HFFc6 (cell line): ENCODE measurements at places on chromosomes 3 and 15. TPM values are rescaled to one million over a fixed set of nuclear protein-coding genes. Genes with fewer than 3 reads are reported as not detected.

PLSCR4 gene
- total RNA-seq = 8.4 to 10.9 TPM (median 10.1 TPM) in 3 replicates

DNA sequence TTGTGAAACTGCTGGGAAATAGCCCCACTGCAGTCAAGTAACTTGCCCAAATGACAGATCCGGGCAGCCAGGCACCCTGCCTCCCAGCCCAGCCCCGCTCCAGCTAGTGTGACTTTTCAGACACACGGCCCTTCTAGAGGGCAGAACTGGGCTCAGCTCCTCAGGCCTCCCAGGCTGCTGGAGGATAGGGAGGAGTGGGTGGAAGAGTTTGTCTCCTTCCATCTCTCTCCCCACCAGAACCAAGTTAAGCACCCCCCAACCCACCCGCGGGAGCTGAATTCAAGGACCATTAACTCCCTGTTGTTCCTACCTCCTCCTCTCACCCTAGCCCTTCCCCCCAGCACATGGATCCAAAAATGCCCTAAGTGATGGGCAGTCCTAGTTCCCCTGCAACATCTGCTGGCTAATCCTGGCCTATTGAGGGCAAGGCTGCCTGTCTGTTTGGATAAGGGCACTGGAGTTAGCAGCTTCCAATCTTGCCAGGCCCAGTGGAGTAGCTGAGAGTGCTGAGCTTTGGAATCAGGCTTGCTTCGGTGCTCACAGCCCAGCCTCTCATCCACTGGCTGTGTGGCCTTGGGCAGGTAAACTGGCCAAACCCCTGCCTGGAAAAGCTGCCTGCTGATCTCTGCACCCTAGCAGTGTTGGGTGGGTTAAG lies 3.1 kb downstream of the CCDC33 start:
- no peak for DNase-seq

- no peak for DNase-seq
Measured at GRCh38 chr15:58526647-58527192, 94.9 kb downstream of the LIPC start.

- no peak for DNase-seq
Measured at GRCh38 chr3:40511031-40511718, 5.3 kb downstream of the ZNF620 start.

DNA sequence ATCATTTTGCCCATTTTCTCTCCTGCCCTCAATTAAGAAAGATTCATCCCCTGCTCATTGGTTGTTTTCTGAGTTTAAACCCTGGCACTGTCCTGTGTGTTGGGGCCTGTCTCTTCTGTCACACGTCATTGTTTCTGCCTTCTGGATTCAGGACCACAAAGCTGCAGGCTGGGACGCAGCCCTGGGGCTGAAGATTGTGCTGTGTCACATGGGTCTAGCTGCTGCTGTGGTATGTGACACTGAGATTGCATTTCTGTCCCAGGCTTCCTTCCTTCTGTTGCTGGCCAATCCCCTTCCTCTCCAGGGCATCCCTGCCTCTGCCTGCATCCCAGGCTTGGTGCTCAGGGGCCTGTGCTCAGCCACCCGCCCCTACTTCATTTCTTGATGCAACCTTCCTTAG lies 28.9 kb downstream of the INSYN1 start:
- no peak for DNase-seq

GRCh38 chr3:26099692-26100091 lies 309.8 kb downstream of the OXSM start:
- DNase-seq = no peak

DNA sequence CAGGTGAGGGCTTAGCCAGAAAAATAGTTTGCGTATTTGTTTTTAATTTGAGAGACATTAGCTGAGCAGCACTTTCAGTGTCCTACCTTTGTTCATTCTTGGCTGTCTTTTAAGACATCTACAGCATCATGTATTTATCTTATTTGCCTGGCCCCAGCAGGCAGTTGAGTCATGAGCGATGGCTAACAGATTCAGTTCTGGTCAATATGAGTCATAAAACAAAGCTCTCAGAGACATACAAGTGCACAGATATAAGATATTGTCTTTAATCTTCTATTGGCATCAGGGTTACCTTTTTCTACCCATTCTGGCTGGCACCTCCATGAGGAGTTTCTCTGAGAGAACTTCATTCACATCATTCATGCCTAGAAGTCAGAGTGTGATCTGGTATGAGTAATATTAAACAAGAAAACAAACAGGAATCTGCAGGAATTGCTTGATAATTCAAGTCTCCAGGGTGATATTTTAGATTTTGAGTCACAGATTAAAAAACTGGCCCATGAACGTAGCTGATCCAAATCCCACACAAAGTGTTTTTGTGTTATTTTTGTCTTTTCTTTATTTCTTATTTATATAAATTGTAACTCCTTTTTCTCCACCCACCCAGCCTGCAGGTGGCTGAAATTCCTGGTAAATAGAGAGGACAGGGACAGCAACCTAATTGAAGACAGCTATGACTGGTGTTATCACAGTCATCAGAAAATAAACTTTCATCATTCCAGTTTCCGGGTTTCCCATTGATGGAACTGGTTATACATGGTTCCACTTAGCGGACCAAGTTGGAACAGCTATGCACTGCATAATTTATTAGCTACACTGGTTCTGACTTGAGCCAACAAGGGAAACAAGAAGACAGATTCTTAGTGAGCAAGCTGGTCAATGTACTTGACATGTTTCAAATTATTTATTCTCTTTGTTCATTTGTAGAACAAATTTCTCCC lies 47.3 kb downstream of the PLSCR2 start:
- DNase-seq = peak; percentile 45

DNA sequence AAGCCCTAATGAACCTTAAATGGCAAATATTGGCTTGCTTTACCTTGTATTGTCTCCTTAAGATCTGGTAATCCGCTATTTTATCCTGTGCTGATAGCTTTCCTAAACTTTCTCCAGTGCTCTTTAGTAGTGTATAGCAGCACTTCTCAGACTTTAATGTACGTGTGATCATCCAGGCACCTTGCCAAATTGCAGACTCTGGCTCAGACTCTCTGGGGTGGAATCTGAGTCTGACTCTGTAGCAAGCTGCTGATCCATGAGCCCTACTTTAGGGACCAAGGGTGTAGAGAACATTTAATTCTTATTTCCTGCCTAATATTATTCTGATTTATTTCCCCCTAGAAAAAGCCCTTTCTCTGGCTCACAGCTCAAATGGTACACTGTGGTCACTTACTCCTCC lies 518.8 kb upstream of the ZNF385D start:
- no peak for DNase-seq

DNA sequence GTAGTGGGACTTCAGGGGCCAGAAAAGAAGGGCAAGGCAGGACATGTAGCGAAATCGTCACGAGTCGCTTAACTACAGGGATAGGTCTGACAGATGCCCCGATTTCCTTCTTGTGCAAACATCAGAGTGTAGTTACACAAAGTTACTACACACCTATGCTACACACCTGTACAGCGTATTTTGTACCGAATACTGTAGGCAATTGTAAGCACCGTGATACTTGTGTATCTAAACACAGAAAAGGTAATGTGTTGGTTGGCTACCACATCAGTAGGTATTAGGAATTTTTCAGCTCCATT lies 515 bp upstream of the MTHFS start:
- DNase-seq = no peak
